Adrenal gland (tissue), 19 donors: ENCODE measurements at places on chromosomes 13 and 19. TPM values are rescaled to one million over a fixed set of nuclear protein-coding genes. Genes with fewer than 3 reads are reported as not detected.

SHISA2 gene
- not detected for total RNA-seq

DNA sequence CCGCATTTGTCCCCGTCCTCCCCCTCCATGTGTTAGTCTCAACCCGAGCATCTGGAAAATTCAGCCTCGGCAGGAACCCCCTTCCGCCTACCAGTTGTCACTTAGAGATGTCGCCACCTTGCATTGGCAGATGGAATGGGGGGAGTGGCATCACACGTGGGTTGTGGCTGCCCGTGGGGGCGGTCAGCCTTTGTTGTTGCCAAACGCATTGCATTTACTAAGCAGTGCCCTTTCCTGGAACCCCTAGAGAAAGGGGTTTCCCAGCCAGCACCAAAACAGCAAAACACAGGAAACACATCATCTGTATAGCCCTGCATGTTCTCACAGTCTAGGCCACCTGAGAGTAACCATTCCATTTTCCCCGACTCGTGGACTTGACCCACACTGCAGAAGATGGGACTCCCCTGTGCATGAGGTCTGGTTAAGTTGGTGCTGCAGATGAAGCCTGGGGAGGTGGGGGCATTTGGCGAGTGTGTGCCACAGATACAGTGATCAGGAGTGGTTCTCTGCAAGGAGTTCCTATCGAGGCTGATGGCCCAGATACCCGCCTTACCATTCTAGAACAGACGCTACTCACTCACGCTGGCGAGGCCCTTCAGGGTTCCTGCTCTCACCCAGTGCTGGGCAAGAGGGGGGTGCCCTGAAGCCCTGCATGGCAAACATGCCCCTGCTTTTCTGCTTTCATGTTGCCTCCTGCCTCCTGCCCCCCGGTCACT is 38.3 kb downstream of the TMED1 start:
- H3K27ac ChIP-seq = no peak overlapping the region
- peaks cover 94% of the 10 kb centered on the region for H3K36me3 ChIP-seq
- no peaks in the 10 kb centered on the region for H3K27me3 ChIP-seq
- no peak overlapping the region for H3K4me3 ChIP-seq
- no peak for DNase-seq

- H3K27ac ChIP-seq = no peak overlapping the region
- H3K4me3 ChIP-seq = no peak overlapping the region
- no peak for DNase-seq
- no peaks in the 10 kb centered on the region for H3K27me3 ChIP-seq
- no peaks in the 10 kb centered on the region for H3K36me3 ChIP-seq
- H3K4me1 ChIP-seq = no peaks in the 10 kb centered on the region
Measured at GRCh38 chr19:31112158-31112557, 237.1 kb downstream of the TSHZ3 start.

DNA sequence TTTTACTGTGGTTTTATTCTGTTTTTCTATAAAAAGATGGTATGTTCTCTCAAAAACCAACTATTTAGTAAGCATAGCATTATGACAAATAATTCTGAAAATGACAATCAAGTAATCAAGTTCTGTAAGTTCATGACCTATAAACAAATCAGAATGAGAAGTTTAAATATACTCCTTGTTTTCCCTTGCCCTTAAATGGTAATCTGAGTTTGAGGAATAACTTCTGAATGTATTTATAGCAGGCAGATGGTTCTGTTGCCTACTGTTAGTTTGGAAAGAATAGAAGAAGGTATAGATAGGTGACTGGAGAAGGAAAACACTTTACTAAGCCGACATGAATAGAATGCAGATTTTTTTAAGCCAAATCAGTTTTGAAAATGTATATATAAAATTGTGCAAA is 63.9 kb downstream of the POSTN start:
- H3K4me1 ChIP-seq = no peaks in the 10 kb centered on the region
- no peak overlapping the region for H3K4me3 ChIP-seq
- no peaks in the 10 kb centered on the region for H3K36me3 ChIP-seq
- no peak for DNase-seq

GRCh38 chr19:1082165-1082927 is 12.8 kb downstream of the POLR2E start:
- no peaks in the 10 kb centered on the region for H3K36me3 ChIP-seq
- H3K27ac ChIP-seq = no peak overlapping the region
- no peaks in the 10 kb centered on the region for H3K27me3 ChIP-seq
- H3K4me3 ChIP-seq = peak overlapping the region; percentile 35
- DNase-seq = peak; percentile 92
- H3K4me1 ChIP-seq = peaks cover 10% of the 10 kb centered on the region

DNA sequence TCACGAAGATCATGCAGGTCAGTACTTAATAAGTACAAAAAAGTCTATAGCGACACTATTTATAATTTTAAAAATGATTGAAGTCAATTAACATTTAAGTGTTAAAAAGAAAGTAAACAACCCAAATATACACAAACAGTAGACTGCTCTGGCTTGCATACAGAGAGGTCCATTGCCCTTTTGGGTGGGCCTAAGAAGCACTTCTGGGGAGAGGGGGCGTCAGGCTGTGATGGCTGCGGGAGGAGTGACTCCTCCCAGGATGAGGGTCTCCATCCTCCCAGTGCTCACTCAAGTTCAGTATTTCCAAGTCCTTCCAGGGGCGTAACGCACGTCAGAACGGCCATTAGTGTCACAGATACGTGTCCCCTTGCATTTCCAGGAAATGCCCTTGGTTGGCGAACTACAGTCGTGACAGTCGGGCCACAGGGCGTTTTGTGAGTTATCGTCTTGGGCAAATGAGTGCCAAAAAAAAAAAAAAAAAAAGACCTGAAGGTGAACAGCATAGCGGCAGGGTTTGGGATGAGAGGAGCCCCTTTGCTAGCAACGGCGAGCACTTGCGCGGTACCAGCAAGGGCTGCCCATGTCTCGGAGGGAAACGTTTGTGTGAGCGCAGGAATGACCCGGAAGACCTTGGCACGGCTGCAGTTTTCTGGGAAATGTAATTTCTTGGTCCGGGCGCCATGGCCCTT is at the start of gene SCGB2B2:
Gene SCGB2B2, minus strand, starts transcription at position 463 of the 689 bp plus-strand sequence. CDS start 82,596 bp downstream, outside the sequence.
- peak within 1 kb of the TSS; percentile 100 for H3K27ac ChIP-seq
- H3K4me3 ChIP-seq = no peak within 1 kb of the TSS
- peaks cover 4% of the 10 kb centered on the region for H3K4me1 ChIP-seq
- H3K27me3 ChIP-seq = no peaks in the 10 kb centered on the region

DNA sequence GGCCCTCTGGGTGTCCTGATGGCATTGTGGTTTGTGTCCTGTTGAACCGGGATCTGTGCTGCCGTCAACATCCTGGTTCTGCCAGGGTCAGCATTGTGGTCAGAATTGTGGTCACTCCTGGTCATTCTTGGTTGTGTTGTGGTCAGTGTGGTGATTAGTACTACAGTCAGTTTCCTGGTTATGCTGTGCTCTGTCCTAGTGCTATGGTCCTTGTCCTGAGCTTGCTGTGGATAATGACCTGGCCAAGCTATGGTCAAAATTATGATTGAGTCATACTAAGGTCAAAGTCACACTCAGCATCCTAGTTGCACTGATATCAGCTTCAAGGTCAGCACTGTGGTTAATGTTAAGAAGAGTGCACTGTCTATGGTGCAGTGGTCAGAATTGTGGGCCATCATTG is 4.5 kb upstream of the OLFM2 start:
- H3K4me1 ChIP-seq = peaks cover 16% of the 10 kb centered on the region
- H3K4me3 ChIP-seq = no peak overlapping the region
- DNase-seq = no peak

DNA sequence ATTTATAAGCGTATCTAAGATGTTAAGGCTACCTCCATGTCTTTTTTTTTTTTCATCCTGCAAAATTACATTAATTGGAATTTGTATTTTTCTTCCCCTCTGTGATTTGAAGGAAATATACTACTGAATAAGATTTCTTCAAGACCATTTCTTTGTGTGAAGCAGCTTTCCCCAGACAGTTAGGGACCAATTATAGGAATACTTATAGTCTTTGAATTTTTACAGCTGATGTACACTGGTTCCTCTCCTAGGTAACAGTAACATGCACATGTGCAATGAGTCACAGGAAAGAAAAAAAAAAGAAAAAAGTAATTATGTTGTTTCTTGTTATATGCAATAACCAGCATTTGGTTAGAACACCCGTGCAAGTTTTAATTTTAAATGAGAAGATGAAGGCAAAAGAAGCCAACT is 82.0 kb downstream of the PCDH9 start:
- H3K27me3 ChIP-seq = no peaks in the 10 kb centered on the region
- no peak overlapping the region for H3K27ac ChIP-seq
- no peak overlapping the region for H3K4me3 ChIP-seq
- H3K4me1 ChIP-seq = no peaks in the 10 kb centered on the region

SKA3 gene
- 3.4 TPM for total RNA-seq

- no peak for DNase-seq
- H3K4me1 ChIP-seq = no peaks in the 10 kb centered on the region
- H3K36me3 ChIP-seq = no peaks in the 10 kb centered on the region
Measured at GRCh38 chr13:42239644-42240043, 32.3 kb upstream of the AKAP11 start.

GRCh38 chr19:1952635-1953034 is 11.7 kb downstream of the CSNK1G2 start:
- DNase-seq = no peak
- no peak overlapping the region for H3K4me3 ChIP-seq
- no peaks in the 10 kb centered on the region for H3K27me3 ChIP-seq
- H3K4me1 ChIP-seq = peaks cover 4% of the 10 kb centered on the region

GRCh38 chr13:35598790-35599369 is 122.4 kb upstream of the MAB21L1 start:
- no peaks in the 10 kb centered on the region for H3K36me3 ChIP-seq
- no peak overlapping the region for H3K4me3 ChIP-seq
- no peaks in the 10 kb centered on the region for H3K4me1 ChIP-seq
- no peaks in the 10 kb centered on the region for H3K27me3 ChIP-seq
- no peak overlapping the region for H3K27ac ChIP-seq

DNA sequence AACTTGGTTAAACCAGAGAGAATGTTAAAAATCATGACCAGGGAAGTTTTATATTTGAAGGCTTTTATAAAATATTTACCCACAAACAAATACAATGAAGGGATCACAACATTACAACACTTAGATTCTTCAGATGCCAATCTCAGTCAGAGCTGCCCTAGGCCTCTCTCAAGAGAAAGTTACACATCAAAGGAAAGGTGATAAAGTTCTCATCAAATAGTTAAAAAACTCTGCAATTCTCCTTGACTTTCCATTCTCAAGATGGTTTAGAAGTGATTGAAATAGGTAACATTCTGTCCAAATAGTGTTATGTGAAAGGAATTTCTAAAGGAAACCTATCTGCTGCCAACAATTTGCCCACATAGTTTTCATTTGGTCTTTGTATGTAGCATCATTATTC is 1115.2 kb upstream of the MIR17HG start:
- H3K4me1 ChIP-seq = no peaks in the 10 kb centered on the region
- no peaks in the 10 kb centered on the region for H3K36me3 ChIP-seq
- DNase-seq = no peak
- H3K27me3 ChIP-seq = no peaks in the 10 kb centered on the region
- no peak overlapping the region for H3K27ac ChIP-seq

DNA sequence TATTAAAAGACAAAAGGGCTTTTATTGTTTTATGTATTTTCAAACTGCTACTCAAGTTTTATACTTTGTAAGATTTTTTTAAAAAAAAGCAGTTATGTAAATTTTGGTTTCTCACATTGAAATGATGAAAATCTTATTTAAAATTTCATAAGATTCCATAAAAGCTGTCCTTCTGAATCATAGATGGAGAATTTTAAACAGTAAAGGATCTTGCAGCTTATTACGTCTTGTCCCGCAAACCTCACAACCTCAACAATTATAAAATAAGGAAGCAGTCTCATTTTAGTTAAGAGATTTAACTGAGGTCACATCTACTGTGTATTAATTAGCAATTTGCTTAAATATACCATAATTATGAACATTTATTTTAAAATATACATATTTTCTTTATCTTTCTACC is 581.0 kb upstream of the SPRY2 start:
- no peaks in the 10 kb centered on the region for H3K27me3 ChIP-seq
- DNase-seq = no peak
- H3K27ac ChIP-seq = no peak overlapping the region
- H3K4me1 ChIP-seq = no peaks in the 10 kb centered on the region
- H3K4me3 ChIP-seq = no peak overlapping the region

- no peaks in the 10 kb centered on the region for H3K36me3 ChIP-seq
- H3K4me1 ChIP-seq = no peaks in the 10 kb centered on the region
- no peak for DNase-seq
- no peaks in the 10 kb centered on the region for H3K27me3 ChIP-seq
- no peak overlapping the region for H3K27ac ChIP-seq
- H3K4me3 ChIP-seq = no peak overlapping the region
Measured at GRCh38 chr13:105008604-105009003, 1526.9 kb downstream of the EFNB2 start.

GRCh38 chr19:48588670-48589401 is 17.7 kb upstream of the SPACA4 start:
- no peaks in the 10 kb centered on the region for H3K27me3 ChIP-seq
- H3K4me3 ChIP-seq = peak overlapping the region; percentile 46
- H3K27ac ChIP-seq = peak overlapping the region; percentile 20
- no peaks in the 10 kb centered on the region for H3K4me1 ChIP-seq
- peak; percentile 91 for DNase-seq

ERICH6B gene
- total RNA-seq = not detected

LGALS14 gene
- total RNA-seq = not detected

DNA sequence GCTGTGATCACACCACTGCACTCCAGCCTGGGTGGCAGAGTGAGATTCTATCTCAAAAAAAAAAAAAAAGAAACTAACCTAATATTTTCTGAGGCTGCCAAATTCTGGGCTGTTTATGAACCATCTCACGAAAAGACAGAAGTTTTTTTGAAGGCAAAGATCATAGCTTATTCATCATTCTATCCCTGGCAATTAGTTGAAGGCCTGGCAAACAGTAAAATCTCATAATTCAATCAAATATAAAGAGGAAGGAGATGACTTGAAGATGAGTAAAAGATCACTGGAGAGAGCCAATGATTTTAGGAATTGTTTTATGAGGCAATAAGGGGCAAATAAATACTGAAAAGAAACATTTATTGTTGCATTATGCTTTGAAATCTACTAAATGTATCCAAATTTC is 216.5 kb downstream of the DCLK1 start:
- H3K27me3 ChIP-seq = no peaks in the 10 kb centered on the region
- no peak for DNase-seq
- no peak overlapping the region for H3K4me3 ChIP-seq
- no peaks in the 10 kb centered on the region for H3K36me3 ChIP-seq
- no peaks in the 10 kb centered on the region for H3K4me1 ChIP-seq

- no peak overlapping the region for H3K4me3 ChIP-seq
- peaks cover 6% of the 10 kb centered on the region for H3K27me3 ChIP-seq
- H3K36me3 ChIP-seq = no peaks in the 10 kb centered on the region
- no peak overlapping the region for H3K27ac ChIP-seq
Measured at GRCh38 chr19:55529636-55530234, 7.2 kb downstream of the SBK2 start.

GRCh38 chr19:4744451-4745174 is 21.0 kb upstream of the DPP9 start:
- H3K36me3 ChIP-seq = no peaks in the 10 kb centered on the region
- peak overlapping the region; percentile 74 for H3K27ac ChIP-seq
- no peaks in the 10 kb centered on the region for H3K27me3 ChIP-seq
- H3K4me3 ChIP-seq = no peak overlapping the region
- H3K4me1 ChIP-seq = peaks cover 40% of the 10 kb centered on the region

DNA sequence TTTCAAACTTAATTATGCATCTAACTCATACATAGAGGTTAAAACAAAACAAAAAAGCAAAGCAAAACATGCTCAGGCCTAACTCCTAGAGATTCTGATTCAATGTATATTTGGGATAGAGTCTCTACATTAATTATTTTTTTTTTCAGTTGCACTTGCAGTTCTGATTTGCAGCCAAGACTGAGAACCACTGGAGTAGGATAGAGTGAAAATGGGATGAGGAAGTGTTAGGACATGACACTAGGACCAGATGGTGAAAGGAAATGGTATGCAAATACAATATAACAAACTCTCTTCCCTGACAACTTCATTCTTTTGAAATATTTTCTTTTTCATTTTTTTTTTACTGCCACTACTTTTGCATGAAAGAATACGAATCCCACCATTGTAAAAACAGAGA is 1.8 kb downstream of the CCDC122 start:
- H3K36me3 ChIP-seq = no peaks in the 10 kb centered on the region
- H3K27ac ChIP-seq = no peak overlapping the region
- H3K27me3 ChIP-seq = no peaks in the 10 kb centered on the region
- H3K4me3 ChIP-seq = no peak overlapping the region
- no peak for DNase-seq
